ENCODE measurements at places on chromosomes 5 and 9.

DNA sequence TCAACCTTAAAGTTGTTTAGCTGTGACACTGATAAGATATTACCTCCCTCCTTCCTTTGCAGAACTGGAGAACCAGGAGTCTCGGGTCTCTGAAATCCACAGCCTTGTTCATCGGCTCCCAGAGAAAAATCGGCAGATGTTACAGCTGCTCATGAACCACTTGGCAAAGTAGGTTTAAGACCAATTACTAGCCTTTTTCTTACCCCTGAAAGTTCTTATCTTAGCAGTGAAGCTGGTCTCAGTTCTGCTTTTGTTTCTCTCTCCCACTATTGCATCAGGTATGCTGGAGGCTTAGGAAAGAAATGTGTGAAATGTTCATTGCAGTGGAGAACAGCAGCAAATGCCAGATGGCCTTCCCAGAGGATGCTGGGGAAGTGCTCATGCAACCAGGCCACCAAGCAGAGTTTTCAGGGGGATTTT lies 287.4 kb downstream of the ARHGAP26 start:
- no peak for DNase-seq

- DNase-seq: no peak
These were observed 115.1 kb upstream of the ZNF366 start for GRCh38 chr5:72622170-72622760.

DNA sequence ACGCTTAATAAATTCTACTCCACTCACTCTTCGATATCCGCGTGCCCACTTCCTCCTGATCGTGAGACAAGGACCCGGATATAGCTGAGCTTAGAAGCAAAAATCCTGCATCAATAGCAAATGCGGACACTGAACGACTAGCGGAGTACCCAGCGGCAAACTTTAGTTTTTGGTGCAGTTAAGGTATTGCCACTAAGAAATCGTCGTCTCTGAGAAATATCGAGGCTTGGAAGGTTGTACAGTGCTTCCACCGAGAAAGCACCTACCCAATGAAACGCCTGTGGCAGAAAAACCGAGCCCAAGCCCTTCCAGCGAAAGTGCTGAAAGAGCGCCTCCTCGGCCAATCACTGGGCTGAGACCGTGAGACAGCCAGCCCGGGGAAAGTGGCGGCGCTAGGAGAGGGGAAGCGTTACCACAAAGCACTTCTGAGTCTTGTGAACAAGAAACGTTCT lies 32.2 kb downstream of the ANXA2R start:
- DNase-seq: peak; percentile 89

DNA sequence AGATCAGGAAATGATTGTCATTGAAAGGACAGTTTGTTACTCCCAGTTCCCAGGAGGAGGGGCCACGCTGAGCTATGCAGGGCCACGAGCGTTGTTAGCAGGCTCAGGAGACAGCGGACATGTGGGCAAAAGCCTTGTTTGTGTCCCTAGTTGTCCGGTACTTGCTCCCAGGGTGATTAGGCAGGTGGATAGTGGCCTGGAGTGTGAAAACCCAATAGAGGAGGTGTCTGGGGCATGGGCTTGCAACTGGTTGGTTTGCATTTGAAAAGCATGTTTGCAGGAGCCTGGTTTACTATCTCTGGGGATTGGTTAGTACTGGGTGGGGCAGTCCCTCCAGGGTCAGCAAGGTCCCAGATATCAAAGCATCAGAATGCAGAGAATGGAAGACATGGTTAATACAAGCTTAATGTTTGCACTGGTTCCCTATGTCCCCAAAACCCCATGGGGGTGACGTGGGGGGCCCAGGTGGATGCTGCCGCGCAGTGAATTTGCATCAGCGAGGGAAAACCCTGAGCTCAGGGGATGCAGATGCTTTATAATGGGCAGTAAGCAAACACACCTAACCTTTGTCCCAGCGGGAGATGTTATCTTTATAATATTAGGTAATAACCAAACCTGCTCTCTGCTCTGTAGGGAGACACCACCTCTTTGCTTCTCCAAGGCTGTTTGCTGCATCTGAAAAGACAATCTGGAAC lies 39.7 kb downstream of the ROPN1L start:
- DNase-seq: no peak

- no peak for DNase-seq
These were observed at the start of gene PHF24 for GRCh38 chr9:34957492-34958410. Gene PHF24, plus strand, starts transcription at chr9:34958285. Its CDS starts 13,014 bp downstream, at chr9:34971299.

DNA sequence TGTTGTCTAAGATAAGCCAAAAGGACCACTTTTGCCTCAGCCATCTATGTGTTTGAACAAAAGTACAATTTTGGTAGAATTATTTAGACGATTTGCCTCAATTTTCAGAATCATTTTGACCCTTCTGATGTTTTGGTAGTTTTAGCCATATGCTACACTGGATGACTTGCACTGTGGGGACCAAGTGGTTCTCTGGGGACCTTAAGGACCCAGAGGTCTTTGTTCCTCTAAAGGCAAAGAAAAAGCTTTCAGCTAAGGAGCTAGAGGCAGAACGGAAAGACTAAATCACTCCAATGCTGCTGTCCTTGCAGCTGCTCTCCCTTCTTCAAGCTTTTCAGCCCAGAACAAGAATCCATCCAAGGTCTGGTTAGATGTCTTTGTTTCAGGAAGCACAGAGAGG lies 51.0 kb upstream of the APC start:
- no peak for DNase-seq

GRCh38 chr9:128409978-128410377 lies 10.7 kb upstream of the CERCAM start:
- no peak for DNase-seq

DNA sequence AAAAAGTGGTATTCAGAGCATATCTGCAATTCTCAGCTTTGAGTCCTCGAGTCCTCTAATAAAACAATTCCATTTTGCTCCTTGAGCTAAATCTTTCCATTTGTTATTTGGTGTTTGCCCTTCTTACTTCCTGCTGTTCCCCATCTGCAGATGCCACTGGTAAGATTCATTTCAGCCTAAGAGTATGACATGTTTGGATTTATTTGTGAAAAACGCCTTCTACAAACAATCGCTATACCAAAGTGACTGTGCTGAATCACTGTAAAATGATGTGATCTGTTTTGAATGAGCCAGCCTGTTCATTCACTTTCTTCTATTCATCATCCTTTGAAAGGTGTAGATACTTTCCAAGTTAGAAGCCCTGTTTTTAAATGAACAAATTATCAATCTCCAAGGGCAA lies 27.7 kb downstream of the KCTD16 start:
- DNase-seq: no peak

DNA sequence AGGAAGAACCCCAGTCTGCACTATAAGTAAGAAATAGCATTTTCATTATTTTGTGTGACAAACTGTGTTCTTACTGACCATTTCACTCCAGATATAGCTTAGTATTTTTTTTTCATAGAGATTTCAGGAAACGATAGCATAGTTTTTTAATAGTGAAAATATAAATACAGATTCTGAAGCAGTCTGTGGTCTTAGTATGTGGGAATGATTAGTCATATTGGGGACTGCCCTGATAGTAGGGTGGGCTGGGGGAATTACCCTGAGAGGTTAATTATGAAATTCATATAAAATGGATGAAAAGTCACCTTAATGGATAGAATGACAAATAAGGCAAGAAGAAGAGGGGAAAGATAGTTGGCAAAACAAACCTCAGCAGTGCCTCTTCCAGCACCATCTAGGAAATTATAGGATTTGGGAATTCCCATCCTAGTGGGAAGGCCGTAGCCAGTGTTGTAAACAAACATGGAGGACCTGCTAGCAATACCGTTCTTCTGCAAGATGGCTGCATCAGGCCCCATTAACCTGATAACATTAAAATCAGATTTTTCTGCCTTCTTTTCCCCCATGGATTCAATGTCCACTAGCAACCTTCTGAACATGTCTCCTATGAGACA lies 23.7 kb upstream of the NR3C1 start:
- DNase-seq: no peak

GRCh38 chr5:43152946-43153345 lies 32.2 kb downstream of the ZNF131 start:
- DNase-seq: no peak

- DNase-seq: no peak
These were observed 110.1 kb upstream of the GRIN3A start for GRCh38 chr9:101848485-101848919.

DNA sequence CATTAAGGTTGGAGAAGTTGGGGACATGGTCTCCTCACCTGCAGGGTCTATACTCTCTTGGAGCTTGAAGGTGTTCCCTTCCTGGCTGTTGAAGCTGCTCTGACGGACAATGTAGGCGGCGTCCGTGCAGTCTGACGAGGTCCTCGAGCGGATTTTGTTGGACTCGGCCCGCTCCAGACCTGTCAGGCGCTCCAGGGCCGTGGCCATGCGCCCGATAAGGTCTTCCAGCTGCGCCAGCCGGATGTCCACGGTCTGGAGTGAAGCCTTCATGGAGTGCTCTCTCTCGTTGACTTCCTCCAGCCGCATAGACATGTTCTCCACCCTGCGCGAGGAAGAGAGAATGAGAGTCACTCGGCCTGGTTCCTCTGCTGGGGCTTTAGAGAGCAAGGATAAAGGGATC lies 122.6 kb upstream of the KLF9 start:
- DNase-seq: no peak

DNA sequence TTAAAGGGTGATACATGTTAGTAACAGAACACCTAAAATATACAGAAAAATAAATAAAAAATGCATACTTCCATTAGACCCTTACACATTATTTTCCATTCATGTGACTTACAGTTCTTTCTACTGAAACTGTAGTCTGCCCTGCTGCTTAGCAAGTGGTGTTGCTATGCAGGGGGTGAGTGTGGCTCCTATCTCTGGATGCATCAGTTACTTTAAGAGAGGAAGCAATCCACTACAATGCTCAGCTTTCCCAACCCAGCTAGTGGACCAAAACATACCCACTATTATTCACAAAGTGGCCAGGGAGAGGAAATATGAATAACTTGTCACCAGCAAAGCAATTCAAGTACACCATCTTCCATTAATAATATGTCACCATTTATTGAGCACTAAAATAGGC lies 121.8 kb downstream of the DOCK2 start:
- no peak for DNase-seq

DNA sequence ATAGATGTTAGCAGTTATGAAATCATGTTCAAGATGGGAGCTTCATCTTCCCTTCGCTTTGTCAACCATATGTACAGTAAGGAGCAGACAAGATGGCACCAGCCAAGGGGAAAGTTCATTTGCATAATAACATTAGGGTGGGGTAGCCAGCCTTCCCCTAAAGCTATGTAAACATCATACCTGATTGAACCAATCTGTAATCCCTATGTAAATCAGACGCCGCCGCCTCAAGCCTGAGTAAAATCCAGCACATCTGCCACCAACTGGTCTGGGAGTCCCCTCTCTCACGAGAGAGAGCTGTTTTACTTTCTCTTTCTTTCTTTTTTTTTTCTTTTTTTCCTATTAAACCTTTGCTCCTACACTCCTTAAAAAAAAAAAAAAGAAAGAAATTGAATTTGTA lies 30.8 kb upstream of the REEP2 start:
- DNase-seq: no peak

- no peak for DNase-seq
These were observed 920 bp downstream of the PMPCA start for GRCh38 chr9:136411378-136411777.

GRCh38 chr5:107672211-107673038 lies 1.7 kb upstream of the EFNA5 start:
- DNase-seq: no peak

- DNase-seq: no peak
These were observed 3.5 kb downstream of the SLC27A4 start for GRCh38 chr9:128343855-128344254.

DNA sequence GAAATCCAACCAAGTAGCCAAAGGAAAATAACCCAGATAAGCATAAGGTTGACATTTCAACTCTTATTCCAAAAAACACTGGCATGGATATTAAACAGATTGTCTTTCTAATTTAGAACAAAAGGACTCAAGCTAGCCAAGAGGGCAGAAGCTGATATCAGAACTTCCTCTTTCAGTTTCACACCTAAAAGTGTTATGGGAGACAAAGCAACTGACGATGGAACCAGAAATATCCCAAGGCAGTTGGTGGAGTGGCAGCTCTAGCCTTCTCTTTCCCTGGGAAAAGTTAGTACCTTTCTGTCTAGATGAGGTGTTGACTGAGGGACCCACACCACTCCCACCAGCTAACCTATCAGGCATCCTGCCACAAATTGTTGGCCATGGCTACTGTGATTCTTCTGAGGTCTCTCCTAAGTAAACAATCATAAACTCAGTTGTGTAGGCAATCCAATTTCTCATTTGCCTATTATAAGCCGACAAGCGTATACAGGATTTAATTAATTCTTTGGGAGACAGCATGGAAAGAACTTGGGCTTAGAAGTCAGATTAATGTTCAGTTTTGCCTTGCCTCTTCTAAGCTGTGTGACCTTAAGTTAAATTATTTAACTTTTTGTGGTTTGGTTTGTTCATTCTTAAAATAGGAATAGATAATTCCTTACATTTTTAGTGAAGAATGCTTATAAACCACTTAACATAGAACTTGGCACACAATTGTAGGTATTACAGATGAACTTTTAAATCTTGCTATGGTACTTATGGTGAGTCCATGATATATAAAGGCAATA lies 110.9 kb upstream of the ADAMTSL1 start:
- no peak for DNase-seq

DNA sequence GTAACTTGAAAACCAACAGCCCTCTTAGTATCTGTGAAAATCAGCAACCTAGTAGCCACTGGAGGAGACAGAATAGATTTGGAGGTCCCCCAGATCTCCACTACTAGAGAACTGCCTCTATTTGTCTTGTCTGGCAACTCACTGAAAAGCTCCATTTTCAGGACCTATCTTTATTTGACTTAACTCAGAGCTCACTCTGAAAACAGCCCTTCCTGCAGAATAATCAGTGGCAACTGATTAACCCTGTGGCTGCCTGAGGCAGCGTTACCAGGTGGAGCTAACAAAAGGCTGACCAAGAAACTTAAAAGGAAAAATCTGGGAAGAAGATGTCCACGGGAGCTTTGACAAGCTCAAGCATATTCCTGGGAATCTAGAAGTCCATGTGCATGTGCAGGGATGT lies 10.5 kb upstream of the IL13 start:
- no peak for DNase-seq

All from Peyer's patch (tissue), 4 donors.